ENCODE measurements at places on chromosomes 5 and 9.

DNA sequence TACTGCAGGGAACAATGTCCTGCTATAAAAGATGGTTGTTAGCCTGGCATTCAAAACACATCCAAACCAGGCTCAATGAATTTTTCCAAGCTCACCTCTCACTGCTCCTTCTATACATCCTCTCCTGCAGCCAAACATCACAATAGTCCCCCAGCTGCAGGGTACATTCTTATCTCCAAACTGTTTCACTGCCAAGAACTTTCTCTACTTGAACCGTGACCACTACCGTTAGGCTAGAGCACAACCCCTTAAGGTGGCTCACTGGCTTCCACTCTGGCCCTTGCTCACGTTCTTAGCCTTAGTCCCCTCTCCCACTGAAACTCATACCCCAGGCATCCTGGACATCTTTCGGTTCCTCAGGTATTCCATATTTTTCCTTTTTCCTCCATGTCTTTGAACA lies 29.0 kb upstream of the ANXA6 start:
- DNase-seq, result no peak

- DNase-seq, result no peak
These were observed 60.9 kb upstream of the SLC2A8 start for GRCh38 chr9:127336086-127336485.

- no peak for DNase-seq
These were observed 22.5 kb upstream of the POMT1 start for GRCh38 chr9:131480258-131480657.

DNA sequence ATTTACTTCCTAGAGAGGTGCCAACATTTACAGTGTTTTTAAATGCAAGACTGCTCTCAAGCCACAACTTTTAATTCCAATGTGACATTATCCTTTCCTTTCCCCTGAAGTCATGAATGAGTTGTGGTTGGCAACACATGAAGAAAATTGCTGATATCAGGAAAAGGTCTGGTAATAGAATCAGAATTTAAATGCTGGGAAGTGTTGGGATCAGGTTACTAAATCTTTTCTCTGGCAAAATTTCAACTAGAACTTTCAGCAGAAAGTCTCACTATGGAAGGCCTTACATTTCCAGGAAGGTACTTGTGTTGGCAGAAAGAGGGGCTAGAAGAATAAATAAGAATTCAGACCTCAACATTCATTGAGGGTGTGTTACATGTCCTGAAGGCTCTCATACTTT lies 10.6 kb upstream of the SLC44A1 start:
- no peak for DNase-seq

DNA sequence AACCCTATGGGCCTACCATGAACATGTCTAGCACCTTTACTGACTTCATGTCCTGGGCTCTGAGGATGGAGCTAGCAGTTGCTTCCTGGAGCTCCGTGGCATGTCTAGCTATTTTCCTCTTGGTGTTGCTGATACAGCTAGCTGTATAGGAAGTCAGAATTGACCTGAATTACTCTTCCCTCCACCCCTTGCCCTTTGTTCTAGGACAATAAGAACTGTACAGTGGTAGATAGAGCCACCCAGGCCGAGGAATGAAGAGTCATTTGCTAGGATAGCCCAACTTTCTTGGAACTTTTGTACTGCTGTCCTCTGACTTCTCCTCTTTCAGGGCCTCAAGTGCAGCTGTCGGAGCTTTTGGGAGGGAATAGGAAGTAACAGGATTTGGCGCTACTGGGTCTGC lies 109.9 kb upstream of the RUSC2 start:
- no peak for DNase-seq

DNA sequence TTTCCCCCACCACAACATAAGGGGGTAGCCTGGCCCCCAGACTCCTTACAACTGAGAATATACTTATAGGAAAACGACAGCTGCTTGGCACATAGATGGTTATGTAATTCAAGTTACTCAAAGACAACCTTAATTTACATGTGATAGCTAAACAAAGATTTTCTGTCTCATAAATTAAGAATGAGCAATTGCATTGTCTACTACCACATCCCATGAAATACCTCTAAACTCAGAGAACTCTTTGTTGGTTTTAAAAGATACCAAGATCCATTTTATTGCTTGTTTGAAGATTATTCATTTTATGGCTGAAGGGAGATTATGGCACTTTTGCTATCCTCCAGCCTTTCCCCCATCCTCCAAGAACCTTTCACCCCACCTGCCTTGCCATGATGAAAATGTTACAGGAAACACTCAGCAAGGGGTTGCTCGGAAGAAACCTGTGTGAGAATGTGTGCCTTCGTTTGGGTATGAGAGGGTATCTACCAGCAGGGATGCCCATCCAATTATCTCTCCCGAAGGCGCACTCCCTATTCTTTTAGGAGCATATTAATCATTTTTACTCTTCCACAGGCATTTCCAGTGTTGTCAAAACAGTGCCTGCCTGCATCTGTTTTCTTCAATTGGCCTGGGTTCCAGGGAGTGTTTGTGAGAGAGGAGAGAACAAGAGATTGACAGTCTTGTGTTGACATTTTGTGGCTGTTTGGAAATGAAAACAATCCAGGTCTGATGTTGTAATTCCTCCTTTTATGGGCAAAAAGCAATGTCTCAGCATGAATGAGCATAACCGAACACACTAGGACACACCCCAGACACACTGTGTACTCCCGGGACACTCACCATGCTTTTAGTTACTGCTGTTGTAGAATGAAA lies 208.0 kb upstream of the ANKRD55 start:
- no peak for DNase-seq

DNA sequence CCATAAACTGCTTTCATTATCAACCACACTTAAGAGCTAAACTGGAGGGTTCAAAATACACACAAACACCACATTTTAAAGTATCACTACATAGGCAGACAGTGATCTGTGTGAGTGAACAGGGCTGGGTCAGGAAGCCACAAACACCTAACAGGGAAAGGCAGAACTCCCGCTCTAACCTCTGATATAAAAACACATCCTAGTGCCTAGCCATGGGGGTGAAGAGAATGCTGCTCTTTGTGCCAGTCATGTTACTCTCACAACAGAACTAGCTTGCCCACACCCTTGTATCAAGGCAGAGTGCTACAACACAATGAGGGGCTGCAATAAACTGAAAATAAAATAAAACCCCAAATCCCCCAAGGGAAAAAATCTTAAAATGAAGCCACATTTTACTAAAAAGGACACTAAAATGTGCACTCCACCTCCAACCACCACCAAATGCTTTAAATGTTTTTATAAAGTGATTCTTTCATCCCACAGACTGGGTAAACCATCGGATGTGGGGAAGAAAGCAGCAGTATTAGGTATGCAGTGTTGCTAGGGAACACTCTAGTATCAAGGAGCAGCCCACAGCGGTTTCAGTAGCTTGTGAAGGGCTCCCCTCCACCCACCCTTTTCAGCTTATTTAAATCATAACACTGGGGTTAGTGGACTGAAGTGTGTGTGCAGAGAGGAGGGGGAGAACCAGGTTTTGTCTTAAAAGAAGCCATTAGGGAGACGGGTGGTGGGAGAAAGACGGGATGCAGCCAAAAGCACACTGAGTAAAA lies 64.5 kb downstream of the TMEM161B start:
- peak; percentile 24 for DNase-seq

- DNase-seq, result no peak
These were observed 156.5 kb downstream of the MED27 start for GRCh38 chr9:131923132-131923671.

DNA sequence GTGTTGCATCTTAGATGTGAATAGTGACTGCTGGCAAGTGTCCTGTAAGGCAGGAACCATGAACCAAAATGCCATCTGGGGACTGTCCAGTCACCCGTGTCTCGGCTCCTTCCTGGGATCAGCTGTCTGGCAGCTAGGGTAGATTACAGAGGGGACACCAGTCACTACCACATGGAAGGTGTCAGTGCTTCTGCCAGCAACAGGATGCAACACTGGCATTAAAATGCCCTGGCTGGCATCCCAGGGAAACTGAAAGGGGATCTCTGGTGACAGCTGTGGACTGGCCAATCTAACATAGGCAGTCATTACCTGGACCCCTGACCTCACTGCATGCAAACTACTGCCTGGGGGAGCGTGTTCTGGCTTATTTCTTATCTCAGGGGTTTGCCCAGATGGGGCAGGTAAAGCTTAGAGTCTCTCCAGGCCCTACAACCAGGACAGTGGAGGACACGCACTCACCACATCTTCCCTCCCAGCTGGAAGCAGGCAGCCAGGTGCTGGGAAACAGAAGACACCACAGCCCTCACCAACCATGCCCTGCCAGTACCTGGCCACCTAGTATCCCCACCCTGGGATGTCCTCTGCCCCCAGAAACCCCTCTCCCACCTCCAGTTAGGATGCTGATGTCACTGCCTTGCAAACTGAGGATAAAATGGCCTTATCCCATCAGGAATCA lies 83.8 kb downstream of the SEMA4D start:
- DNase-seq, result no peak

DNA sequence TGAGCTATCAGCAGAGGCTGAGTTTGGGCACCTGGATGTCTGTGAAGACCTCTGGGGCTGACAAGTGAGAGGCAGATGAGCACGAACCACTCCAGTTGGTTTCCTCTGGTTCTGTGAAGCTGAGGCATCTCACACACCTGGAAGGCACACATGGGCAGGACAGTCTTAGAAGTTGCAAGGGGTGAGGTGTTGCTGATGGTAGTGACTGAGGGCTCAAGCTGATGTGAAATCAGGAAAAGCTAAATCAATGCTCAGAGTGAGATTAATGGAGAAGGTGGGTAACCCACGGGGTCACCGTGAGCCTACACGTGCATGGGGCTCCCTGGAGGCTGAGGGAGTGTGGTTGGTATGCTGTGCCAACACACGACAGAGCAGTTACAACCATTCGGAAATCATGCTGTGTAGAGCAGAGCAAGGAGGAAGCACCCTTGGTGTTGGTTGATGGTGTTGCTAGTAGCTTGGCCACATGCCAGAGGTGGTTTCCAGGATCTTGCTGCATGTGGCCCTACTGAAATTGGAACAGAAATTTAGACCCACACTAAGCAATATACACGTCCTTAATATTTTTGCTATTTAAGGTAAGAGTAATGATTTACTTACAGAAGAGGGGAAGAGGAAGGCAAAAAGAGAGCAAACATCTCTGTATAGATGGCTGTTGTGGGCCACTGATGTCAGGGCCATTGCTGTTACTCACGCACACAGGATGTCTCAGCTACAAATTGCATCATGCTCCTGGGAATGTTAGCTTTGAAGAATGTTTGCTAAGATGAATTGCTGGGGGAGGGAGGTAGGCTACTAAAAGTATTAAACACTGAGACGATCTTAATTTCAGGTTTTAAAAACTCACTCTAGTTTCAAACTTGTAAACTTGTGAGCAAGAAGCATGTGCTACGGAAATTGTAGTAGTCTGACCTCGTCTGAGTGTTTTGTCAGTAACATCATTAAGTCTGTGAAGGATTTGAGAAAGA lies 170.5 kb downstream of the ARHGEF28 start:
- no peak for DNase-seq

DNA sequence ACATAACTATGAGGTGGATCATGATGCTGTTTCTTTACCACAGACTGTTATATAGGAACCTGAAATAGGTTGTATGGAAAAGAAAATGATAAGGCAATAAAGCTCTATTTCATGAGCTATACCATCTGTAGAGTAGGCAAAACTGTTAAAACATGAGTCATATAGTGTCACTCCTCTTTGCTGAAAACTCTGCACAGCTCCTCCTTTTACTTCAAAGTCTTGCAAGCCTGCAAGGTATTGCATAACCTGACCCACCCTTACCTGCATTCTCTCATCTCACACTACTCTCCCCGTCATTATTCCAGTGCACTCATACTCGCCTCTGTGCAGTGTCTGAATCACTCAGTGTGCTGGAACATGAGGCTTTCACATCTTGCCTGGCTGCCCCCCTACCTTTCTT lies 790.1 kb downstream of the EFNA5 start:
- no peak for DNase-seq

DNA sequence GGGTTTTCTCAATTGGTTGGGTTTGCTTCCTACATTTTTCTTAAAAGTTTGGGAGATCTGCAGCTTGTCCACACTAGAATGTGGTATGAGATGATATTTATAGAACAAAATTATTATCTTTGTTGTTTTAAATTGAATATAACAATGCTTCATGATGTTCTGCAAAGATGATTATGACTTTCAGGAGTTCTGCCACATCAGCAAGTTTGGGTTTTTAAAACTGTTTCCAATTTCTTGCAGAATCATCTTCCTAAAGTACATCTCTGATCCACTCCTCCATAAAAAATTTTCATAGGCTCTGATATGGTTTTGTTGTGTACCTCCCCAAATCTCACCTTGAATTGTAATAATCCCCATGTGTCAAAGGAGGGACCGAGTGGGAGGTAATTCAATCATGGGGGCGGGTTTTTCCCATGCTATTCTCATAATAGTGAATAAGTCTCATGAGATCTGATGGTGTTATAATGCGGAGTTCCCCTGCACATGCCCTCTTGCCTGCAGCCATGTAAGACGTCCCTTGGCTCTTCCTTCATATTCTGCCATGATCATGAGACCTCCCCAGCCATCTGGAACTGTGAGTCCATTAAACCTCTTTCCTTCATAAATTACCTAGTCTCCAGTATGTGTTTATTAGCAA lies 119.1 kb upstream of the PTGER4 start:
- no peak for DNase-seq

DNA sequence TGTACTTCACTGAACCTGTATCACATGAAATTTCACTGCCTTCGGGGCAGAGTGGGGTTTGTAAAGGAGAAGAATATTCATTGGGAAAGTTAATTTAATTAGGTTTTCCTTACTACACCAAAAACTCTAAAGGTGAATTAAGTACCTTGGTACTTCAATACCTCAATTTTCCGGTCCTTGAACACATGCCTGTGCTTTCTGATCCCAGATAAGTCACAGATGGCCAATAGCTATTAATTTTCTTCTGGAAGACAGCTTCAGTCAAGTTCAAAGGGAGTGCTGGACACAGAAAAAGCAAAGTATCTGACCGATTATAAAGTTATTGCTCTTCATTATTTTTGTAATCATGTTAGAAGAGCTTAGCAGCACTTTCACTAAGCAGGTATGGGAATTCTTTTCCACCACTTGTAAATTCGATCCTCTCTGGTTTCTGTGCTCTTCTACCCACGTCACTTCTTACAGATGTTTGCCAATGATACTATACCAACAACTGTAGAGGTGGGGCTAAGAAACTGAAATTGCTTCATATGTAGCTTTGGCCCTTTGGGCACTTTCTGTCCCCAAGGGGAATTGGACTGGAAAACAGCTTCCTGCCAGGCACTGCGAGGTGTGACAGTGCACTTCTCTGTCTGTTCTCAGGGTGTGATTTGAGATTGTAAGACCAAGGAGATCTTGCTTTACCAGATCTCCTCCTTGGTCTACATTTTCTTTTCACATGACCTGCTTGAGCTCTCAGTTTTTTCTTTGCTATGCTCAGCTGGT lies 164.0 kb downstream of the CCDC192 start:
- DNase-seq, result no peak

- no peak for DNase-seq
These were observed 85.2 kb downstream of the ARSB start for GRCh38 chr5:78899922-78900362.

DNA sequence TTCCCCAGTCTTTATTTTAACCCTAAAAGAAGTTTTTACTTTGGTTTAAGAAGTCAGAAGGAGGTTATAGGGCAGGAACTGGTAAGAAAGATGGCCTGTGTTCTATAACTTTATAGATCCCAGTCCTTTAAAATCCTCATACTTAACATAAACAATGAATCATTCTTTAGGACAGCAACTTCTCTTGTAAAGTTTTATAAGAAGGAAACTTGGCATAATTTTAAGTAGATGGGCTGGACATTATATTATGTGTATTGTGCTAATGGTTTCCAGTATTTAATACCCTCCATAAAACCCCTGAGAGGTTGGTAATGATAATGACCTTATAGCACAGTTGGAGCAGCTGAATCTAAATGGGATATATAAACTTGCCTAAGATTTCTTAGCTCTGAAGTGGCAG lies 247.2 kb downstream of the FAM170A start:
- no peak for DNase-seq

All from stimulated activated CD8-positive, alpha-beta memory T cell treated with anti-CD3 and anti-CD28 coated beads, Interleukin-7, amount 100 ng/mL, for 1 hour (primary cell).